Cardiac fibroblast (primary cell): ENCODE measurements at places on chromosomes 13 and 19.

DNA sequence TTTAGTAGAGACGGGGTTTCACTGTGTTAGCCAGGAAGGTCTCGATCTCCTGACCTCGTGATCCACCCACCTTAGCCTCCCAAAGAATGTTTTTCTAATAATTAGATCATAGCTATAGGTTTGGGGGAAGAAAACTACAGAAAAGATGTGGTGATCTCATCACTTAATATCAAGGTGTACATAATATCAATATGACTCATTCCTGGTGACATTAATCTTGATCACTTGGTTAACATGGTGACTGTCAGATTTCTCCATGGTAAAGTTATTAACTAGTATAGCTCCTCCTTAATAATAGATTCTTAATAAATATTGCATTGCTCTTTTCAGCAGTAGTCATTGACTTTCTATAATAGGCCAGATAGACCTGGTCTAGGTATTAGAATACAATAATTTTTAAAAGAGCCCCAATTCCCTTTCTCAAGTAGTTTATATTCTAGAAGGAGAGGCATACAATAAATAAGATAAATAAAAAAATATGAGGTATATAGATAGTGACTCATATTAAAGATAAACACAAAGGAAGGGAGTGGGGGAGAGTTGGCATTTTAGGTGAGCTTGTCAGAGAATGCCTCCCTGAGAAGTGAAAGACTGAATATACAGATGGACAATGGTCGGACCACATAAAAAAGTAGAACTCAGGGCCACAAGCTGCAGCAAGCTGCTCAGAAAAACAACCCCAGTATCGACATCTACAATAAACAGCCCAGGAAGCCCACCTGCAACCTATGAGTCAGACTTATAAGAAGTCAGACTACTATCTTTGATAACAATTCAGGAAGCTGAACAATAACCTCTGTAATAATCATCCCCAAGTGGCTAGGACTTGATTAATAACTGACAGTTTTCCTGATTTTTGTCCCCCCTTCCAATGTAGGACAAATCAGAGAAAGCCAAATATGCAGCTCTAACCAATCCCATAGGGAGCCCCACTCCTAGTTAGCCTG lies 210.8 kb downstream of the RFC3 start:
- no peak for DNase-seq

DNA sequence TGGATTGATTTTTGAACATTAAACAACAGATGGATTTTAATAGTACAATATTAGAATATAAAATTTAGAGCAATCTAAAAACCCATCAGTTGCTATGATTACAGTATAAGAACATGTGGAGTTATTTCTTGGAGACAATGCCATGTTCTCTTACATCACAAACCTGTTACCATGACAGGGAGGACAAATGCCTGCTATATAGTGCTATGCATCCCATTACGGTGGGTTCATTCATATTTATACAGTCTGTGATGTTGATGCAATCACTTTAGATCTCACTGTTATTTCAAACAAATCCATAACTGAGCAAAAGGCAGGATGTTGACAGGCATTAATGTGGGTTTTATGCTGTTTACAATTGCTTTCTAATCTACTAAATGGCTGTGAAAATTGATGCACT lies 467.5 kb downstream of the DIAPH3 start:
- no peak for DNase-seq

DNA sequence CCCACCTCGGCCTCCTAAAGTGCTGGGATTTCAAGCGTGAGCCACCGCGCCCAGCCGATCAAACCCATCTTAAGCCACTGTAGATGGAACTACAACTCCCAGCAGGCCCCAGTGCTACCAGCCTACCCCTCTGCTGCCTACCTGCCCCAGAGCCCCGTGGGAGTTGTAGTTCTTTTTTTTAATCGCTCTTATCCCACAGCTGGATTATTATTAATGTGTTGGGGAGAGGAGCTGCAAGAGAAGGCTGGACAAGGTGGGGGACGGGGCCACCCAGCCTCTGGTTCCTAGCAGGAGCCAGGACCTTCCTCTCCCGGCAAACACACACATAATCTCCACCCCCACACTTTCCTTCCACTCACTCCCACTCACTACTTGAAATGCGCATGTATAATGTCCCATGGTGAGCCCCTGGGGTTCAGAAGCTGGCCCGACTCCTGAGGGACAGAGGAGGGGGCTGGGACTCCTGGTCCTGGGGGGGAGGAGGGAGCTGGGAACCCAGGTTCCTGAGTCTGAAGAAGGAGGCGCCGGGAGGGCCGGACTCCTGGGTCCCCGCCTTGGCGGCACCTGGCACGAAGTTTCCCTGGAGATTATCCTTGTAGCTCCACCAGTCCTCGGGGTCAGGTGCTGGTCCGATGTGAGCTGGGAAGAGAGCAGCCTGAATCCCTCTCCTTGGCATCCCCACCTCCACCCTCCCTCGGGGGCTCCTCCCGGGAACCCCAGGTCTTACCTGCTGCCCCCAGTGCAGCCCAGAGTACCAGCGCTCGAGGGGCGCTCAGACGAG lies 958 bp downstream of the CA11 start:
- DNase-seq: peak; percentile 78

GRCh38 chr19:10882108-10882457 lies 10.7 kb downstream of the CARM1 start:
- DNase-seq: no peak

DNA sequence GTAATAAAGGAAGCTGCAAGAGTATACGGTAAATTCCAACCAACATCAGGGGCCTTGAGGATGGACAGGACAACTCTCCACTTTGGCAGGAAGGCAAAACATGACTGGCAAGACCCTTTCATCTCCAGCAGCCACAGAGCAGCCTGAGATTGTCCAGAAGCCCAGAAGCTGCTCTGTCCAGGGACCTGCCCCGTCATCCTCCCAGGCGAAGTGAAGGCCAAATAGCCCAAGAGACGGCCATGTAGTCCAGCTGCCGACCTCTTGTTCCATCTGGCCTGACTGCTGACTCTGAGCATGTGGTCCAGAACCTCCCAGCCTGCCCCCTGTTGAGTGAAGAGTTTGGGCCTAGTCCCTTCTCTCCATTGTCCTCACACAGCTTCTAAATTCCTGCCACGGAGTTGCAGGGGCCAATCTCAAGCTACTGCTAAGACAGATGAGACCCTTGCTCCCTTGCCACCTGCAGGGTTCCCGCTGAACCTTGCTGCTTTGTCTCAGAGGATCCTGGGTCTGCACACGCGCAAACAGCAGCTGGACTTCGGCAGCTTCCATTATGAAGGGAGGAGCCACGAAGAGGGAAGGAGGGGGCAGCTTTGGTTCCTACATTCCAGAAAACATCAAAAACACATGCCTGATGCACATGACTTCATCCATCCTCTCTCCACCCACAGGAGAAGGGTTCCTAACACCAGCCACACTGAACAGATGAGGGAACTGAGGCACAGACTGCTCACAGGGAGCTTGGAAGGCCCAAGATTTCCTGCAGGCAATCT lies 196.9 kb downstream of the KATNAL1 start:
- no peak for DNase-seq

DNA sequence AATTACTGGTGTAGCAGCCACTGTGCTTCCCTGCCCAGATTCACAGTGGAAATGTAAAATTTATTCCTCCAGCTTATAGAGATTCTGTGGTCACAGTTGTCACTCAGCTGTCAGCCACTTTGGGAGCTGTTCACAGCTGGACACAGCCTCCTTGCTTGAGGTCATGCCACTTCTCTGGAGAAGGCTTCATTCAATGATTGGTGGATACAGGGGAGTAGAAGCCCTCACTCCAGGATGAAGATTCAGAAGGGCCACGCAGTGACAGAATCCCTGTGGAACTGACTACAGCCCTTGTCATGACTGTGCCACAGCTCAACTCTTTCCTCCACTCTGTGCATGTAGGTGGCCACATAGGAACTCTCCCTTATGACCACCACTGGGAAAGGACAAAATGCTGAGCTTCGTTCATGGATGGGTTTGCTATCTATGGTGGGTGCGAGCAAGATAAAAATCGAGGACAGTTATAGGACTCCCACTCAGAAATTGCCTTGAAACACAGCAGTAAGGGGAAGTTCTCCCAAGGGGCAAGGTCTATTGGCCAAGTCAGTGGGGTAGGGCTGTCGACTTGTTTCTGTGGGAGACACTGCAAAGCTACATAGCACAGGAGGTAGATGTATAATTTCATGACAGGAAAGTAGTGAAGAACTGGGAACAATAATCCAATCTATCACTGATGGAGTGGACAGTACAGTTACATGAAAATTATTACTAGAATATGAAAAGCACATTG lies 98.7 kb downstream of the CCNA1 start:
- no peak for DNase-seq

- DNase-seq: peak; percentile 60
These were observed 9.4 kb upstream of the PGLYRP2 start for GRCh38 chr19:15488489-15489226.

- no peak for DNase-seq
These were observed 875 bp upstream of the EVI5L start for GRCh38 chr19:7829166-7829520.

DNA sequence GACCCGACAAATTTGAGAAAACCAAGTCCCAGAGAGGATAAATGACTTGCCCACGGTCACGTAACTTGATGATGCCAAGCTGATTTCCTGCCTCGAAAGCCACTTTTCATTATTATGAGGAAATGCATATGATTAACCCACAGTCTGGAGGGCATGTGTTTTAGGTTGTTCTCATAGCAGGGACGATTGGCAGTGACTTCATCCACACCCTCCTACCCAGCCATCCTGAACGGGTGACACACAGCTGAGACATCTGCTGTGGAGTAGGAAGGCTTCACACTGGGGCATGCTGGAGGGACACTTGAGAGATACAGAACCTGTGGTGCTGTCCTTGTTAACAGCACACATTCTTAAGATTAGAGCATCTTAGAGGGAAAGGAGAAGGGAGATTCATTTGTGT lies 65.4 kb upstream of the WDFY2 start:
- DNase-seq: peak; percentile 75

DNA sequence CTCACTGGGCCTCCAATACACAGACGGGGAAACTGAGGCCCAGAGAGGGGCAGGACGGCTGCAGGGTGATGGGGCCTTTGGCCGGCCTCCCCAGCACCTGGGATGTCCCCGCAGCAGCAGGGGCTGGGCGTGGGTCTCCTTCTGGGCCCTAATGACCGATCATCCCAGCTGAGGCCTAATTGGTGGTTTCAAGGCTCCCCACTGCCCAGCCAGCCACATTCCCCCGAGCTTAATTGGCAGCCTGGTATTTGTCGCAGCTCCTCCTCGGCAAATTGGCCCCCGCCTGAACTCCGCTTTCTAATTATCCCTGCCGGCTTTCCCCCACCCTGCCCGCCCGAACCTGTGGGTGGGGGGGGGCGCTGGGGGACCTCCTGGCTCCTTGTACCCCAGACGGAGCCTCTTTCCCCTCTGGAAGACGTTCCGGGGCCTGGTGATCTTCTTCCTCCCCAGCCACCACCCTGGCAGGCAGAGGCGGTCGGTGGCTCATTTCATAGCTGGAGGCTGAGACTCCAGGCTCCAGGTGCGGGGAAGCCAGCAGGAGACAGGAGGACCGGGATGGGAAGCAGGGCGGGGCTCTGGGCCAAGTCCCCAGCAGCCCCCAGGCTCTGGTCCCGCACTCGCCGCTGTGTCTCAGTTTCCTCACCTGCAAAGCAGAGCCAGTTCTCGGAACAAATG lies 27.2 kb upstream of the WDR18 start:
- DNase-seq: no peak

DNA sequence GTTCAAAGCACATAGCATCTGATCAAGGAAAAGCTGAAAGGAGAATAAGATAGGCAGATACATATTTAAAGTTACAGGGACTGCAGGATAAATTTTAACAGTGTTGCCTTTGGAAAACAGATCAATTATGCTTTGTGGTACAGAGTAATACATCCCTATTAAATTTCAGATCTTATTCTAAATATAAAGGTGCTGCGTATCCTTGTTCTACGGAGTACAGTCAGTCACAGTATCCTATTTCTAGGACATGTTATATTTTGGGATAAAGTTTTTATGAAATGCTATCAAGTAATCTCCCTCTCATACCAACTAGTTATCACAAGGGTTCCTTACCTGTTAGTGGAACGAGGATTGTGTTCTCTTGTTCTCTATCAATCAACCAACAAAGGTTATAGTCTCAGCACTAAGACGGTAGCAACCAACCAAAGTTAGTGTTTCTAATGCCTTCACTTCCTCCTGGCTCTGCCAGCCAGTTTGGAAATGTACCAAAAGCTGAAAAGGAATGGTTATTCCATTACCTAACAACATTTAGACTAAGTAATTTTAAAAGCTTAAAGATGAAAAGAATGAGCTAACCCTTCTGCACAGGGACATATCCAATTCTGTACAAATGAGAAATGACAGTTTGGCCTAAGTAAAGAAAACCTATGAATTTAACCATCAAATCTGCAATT lies 35.2 kb downstream of the TSC22D1 start:
- no peak for DNase-seq

DNA sequence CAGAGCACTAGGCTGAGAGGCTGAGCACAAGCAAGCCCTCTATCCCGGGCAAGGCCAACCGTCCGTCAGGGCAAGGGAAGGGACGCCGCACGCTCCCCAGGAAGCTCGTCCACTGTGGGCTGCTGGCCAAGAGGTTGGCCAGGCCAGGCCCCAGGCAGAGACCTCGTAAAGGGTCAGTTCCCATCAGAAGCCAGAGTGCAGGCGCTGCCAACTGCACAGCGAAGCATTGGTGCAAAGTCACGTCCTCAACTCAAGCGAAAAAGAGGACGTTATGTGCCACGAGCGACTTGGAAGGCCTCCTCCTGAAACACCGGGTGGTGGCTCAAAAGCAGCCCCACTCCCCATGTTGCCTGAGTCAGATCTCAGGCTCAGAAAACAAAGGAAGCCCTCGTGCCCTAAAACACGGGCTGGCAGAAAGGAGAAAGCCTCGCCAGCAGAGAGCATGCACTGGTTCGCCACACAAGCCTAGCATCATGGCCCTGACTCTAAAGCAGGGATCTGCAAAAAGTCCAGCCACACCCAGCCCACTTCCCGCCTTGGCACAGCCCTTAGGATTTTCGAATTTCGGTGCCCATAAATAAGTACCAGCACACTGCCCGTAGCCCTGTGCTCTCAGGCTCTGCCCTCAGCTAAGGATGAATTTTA lies 4.7 kb downstream of the AKAP8 start:
- DNase-seq: peak; percentile 33

GRCh38 chr13:21330126-21330861 lies 128.8 kb downstream of the ZDHHC20 start:
- DNase-seq: no peak

DNA sequence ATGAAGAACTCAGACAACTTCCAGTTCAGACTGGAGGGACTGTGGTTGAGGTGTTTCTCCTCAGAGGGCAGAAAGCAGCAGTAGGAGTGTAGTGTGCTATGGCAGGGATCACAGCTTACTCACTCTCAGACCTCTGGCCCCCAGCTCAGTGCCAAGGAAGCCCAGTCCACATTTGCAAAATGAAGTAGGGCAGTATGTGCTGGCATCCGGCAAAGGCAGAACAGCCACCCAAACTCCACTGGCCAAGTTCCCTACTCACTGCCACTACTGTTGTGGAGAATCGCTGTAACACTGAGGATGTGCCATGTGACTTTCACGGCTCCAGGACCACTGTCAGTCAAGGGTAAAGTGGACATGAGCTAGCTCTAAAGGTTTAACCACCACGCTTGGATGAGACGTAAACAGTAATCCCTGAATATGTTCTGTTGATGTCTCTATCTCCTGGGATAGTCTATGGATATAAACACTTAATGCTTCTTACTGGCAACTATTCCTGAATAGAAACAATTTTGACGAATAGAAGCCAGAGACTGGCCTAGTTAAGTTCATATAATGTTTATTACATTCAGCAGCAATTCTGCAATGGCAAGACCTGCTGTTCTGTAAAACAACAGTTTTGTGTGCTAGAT lies 67.0 kb upstream of the SLC15A1 start:
- no peak for DNase-seq

- peak; percentile 1 for DNase-seq
These were observed 60.1 kb upstream of the PEG3 start for GRCh38 chr19:56900573-56901097.
